Hippocampal formation (tissue), 2 donors: ENCODE measurements at places on chromosomes 13 and 19.

- no peak for DNase-seq
Measured at GRCh38 chr19:41307090-41307875, 2.7 kb upstream of the CCDC97 start.

DNA sequence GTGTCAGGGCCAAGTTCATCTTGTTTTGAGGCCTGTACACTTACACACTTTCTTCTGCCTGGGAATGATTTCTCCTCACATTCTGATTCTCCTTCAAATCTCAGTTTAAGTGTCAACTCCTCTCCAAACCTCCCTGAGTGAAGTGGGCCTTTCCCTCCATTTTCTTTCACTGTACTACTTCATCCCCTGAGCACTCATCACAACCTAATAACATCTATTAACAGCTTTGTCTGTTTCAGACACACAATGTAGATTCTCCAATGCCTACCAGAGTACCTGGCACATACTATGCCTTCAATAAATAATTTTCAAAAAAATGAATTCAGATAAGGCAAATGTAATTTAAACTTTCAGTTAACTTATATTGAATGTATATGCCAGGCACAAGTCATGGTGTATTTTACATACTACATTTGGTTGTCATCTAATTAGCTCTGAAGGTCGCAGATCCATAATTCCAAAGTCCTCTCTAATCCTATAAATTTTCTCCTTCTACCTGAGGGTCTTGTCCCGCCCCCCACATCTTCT, 357 bp upstream of the COG6 start:
- DNase-seq, result no peak

DNA sequence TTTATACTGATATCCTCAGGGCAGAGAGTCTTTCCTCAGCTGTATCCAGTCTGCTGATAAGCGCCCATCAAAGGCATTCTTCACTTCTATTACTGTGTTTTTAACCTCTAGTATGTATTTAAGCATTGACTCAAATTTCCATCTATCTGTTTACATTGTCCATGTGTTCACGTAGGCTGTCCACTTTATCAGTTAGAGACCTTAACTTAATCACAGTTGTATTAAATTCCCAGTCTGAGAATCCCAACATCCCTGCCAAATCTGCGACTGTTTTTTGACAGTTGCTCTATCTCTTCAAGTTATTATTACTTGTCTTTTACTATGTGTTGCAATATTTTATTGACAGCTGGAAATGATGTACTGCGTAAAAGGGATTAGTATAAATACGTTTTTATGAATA, 1613.7 kb upstream of the MIR17HG start:
- DNase-seq, result no peak

DNA sequence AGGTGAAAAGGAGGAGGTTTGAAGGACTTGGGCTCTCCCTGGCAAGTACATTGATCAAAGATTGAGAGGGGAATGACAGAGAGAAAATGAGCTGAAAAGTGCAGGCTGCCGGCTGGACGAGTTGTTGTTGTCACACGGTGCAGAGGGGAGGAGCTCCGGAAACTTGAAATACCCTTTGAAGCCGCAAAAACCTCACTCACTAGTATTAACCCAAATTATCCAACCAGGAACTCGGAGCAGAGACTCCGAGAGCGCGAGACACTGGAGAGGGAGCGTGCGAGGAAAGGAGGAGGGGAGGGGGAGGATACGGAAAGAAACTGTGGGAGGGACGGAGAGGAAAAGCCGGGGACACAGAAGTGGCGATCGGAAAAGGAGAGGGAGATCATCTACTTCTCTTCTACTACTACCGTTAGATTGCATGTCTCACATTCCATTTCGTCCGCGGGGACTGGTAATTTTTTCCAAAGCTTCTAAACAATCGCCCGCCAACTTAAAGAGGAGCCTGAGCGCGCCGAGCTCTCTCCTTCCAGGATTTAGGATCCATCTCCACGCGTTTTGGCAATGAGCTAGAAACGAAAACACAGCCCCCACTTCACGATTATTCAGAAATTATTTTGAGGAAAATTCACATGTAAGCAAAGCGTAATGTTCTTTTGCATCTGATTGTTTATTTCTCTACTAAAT, at the start of gene DACH1:
TSS of gene DACH1 (minus strand) at position 74 of the 684 bp plus-strand sequence.
- DNase-seq, result peak; percentile 5

GRCh38 chr19:55703790-55704215, 28.8 kb downstream of the EPN1 start:
- no peak for DNase-seq

DNA sequence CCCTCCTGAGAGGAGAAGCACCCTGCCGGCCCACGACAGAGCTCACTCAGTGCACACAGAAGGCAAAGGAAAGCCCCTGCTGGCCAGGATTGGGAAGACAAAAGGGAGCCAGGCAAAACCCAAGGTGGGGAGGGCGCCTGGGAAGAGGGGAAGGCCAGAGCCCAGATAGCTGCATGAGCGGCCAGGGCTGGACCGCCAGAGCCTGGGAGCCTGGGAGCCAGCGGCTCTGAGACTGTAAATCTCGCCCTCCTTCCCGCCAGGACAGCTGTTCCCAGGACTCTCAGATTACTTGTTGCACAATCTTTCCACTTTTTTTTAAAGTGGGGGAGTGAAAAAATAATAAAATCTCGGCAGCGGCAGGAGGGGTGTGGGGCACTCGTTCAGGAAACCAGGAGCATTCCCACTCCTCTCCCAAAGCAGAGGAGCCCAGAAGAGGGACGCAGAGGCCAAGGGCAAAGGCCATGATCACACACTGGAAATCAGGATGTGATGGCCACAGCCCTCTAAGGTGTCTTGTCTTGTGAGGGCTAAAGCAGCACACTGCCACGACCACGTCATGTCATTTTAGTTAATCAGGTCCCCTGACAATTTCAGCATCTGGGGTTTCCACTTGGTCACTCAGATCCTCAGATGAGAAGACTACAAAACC, 19.6 kb upstream of the EPHX3 start:
- no peak for DNase-seq

DNA sequence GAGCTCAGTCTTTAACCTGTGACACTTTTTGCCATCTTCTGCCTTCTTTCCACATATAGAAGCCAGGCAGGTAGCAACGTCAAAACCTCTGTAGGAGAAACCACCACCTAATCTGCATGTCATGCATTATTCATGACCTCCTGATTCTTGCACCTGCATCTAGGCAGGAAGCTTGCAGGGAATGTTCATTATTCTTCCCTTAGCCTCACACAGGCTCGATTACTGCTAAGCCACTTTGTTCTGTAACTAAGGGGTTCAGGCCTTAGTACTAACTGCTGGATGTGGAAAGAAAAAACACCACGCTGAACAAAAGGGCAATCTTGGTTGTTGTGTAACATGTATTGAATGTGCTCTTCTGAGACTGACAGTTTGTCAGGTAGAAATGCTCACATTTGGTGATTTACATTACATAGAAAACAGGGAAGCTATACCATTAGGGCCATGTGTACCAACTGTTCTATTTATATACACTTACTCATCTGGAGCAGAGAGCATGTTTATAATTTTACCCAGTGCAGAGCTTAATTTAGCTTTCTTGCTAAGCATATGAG, 366.9 kb downstream of the KLF12 start:
- no peak for DNase-seq

- DNase-seq, result no peak
Measured at GRCh38 chr13:45811891-45812694, 39.5 kb downstream of the SIAH3 start.

GRCh38 chr19:2417881-2418406, 9.4 kb downstream of the TIMM13 start:
- DNase-seq, result no peak

DNA sequence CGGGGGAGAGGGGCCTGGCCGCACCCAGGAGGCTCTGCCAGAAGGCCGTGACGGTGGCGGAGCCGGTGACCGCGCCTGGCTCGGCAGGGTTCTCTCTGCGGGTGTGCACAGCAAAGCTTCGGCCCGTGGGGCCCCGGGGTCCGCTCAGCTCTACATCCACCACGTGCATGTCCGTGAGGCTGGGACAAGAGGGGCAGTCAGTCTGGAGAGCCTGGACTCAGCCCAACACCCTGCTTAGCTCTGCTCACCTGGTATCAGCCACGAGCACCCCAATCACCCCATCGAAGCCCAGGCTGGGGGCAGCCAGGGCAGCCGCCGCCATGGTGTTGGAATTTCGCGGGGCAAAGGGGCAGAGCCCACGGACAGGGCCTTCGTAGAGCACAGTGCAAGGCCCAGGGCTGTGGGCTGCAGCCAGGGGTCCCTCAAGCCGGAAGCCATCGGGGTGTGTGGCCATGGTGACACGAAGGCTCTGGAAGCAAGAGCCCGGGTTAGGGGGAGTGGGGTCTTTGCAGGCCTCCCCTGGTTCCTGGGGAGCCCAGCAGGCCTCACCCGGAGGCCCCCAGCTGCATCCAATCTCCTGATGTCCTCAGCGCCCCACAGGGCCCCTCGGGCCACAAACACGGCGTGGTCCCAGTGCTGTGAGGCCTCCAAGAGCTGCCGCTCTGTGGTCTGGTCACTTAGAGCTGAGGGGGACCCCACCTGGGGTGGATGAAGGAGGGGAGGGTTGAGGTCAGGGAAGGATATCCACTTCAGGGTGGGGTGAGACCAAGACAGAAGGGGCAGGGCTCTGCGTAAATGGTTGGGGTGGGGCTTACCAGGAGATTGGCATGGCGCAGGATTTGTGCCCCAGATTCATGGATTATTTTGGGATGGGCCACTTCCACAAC, 1.4 kb downstream of the ASPDH start:
- DNase-seq, result no peak

DNA sequence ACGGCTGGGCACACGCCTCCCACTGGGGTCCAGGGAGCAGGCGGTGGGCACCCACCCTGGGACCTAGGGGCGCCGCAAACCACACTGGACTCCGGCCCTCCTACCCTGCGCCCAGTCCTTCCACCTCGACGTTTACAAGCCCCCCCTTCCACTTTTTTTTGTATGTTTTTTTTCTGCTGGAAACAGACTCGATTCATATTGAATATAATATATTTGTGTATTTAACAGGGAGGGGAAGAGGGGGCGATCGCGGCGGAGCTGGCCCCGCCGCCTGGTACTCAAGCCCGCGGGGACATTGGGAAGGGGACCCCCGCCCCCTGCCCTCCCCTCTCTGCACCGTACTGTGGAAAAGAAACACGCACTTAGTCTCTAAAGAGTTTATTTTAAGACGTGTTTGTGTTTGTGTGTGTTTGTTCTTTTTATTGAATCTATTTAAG, 1.6 kb downstream of the JUNB start:
- DNase-seq, result no peak

DNA sequence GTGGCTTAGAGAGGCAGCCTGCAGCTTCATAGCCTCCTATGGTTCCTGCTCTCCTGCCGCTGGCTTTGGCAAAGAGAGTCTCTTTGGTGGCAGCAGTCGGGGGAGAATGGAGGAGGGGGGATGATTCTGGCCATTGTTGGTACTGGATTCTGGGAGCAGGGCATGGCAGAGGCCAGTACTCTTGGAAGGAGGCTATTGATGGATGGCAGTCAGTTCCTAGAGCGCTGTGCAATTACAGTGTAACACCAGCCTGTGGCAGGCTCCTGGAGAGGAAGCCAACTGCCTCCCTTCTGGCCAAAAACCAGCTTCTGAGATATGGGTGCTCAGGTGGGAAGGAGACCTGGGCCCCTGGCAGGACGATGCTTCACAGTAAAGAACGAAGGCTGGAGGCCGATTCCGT, 47.9 kb upstream of the TMTC4 start:
- no peak for DNase-seq
